ENCODE measurements at places on chromosomes 7 and 10.

DNA sequence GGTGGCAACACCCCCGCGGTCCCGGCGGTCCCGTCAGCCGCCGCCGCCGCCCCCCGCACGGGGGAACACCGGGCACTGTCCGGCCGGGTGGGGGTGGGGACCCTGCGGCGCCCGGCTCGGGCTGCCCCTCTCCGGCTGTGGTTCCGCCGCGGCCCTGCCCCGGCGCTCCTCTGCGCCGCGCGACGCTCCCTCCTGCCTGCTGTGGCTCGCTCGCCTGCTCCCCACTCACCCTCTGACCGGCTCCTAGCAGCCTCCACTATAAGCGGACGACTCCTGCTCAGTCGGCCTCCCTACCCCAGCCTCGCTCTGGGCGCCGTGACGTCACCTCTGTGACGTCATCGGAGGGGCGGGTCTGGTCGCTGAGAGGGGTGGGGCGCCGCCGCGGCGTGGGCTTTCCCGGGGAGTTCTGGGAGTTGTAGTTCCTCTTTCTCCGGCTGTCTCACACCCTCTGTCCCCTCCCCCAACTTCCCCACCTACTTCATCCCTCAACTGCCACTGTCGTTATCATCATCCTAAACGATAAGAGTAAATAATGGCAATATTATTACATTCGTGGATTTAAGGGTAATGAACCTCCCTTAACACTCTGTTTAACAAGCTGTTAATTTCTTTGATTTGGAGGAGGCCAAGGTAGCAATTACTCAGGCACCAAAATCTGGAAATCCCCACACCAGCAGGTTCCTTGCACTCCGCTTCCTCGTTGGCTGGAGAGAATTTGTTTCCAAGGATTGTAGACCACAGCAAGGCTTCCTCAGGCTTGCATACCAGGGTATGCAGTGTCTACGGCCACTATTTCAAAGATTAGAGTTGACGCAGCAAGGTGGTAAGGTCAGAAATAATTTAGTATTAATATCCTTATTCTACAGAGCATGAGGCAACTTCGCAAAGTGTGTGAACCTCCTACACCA, at the start of gene UBE2H:
UBE2H (minus strand) TSS at position 308 of the 908 bp plus-strand sequence. CDS start 405 bp downstream, outside the sequence.
- peak; percentile 55 for DNase-seq

- no peak for DNase-seq
These were observed 130.8 kb downstream of the ZNF467 start for GRCh38 chr7:149642589-149642988.

DNA sequence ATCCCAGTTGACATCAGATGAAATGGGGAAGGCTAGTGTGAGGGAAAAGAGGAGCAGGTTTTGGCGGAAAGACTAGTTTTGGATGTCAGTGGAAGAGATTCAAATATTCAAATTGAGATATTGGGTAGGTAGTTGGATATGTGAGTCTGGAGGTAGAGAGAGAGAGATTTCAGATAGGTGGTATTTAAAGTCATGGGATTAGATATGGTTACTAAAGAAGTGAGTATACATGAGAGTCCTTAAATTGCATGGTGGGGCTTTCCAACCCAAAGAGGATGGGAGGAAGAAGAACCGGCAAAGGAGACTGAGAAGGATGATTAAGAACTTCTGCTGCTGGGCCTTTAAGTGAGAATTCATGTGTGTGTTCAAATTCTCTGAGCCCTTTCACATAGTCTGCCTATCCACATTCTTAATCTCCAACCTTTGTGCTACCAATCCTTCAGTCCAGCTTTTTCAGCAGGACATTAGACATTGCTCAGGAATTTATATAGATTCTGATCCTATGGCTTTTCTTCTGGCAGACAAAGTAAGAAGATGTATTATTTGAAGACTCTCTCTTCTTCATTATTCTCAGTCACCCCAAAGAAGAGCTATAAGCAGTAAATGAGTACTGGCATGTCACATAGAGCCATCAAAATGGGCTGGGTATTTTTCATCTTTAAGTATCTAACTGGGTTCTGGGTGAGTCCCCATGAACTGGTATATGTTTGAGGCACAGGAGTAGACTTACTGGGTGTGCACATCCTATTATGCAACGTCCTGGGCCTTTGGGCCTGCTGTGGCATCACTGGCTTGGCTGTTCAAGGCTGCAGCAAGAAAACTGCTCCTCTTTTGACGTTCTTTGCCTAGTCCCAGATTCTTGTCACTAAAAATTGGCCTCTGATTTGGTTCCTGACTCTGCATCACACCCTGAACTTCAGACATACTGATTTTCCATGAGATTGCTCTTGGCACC, 33.6 kb downstream of the ST7 start:
- DNase-seq: no peak

- no peak for DNase-seq
These were observed 41.2 kb downstream of the JMJD1C start for GRCh38 chr10:63424576-63424975.

- DNase-seq: no peak
These were observed 295.2 kb upstream of the ZNF32 start for GRCh38 chr10:43943818-43944360.

DNA sequence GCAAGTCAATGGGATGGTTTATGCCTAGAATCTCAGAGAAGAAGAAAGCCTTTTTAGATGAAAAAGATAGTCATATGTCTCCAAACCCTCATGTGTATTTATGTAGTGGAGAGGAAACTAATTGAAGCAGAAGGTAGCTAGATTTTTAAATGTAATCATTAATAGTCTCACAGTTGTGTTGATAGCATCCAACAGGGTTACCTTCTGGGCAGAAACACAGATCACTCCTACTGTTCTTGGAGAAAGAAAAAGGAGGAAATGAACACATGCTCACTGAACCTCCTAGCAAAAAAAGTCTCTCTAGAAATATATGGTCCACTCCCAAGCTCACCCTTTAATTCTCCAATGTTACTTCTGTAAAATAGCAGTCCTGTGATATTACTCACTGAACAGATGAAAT, 777.2 kb upstream of the C7orf33 start:
- DNase-seq: no peak

GRCh38 chr10:1434202-1434601, 303.1 kb downstream of the ADARB2 start:
- no peak for DNase-seq

DNA sequence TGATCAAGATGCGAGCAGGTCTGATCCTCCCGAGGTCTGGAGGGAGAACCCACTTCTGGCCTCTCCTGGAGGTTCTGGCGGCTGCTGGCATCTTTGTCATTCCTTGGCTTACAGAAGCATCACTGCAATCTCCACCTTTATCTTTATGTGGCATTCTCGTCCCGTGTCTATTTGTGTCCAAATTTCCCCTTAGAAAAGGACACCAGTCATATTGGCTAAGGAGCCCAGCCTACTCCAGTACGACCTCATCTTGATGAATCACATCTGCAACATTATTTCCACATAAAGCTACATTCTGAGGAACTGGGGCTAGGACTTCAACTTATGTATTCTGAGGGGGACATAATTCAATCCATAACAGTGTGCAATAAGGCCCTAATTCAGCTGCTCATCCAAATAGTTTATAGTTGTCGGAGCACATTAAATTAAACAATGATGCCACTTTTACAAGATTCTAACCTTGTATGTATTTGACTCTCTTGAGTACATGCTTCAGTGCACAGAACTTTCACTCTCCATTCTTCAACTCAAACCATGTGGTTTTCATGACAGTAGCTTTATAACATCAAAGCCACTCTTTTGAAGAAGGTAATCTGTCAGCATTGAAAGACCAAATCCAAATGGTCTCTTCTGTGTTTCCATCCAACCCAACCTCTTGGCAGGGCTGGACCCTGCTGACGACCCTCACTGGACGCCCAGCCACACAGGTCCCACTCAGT, 86.2 kb upstream of the DDC start:
- no peak for DNase-seq

- DNase-seq: no peak
These were observed 30.4 kb upstream of the DMBT1 start for GRCh38 chr10:122530177-122530576.

- no peak for DNase-seq
These were observed 331.8 kb downstream of the NRG3 start for GRCh38 chr10:82206831-82207230.

- no peak for DNase-seq
These were observed 44.7 kb upstream of the TRUB1 start for GRCh38 chr10:114893251-114893650.

GRCh38 chr7:6317797-6318438, 45.5 kb upstream of the CYTH3 start:
- peak; percentile 48 for DNase-seq

DNA sequence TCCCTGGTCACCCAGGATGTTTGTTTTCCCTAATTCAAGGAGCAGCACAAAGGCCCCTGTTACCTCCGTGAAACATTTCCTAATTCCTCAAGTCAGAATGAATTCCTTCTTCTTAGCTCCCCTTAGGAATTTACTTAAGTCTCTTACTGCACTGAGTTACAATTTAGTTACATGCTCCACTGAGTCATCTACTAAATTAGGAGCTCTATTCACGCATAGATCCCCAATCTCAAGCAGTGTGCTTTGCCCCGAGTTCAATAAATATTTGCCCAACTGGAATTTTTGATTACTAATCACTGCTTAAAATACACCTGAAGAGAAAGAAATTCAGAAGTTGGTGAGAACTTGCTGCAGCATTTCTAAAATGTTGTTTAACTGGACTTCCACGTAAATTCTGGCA, 329.4 kb upstream of the MYO3A start:
- no peak for DNase-seq

DNA sequence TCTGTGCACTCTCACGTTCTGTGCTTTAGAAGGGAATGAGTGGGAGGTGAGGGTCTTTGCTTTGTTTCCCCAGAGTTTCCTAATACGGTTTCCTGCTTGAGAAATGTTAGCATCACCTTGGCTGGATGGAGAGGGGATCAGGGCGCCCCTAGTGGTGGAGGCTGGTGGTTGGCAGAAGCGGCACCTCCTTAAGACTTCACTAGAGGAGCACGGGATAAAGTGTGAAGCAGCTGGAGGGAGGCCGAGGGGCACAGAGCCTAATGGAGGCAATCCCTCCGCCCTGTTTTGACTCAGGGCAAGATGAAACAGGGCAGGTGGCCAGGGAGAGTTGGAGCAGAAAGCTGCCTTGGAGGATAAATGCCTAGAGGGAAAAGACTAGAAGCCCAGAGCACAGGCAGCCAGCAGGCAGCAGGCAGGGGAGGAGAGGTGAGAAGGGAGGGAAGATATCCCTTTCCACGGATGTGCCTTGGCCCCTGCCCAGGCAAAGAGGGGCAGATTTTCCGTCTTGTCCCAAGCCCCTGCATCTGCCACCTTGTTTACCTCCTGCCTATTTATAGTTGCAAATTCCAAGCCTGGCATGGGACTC, 56.0 kb upstream of the BTRC start:
- DNase-seq: no peak

DNA sequence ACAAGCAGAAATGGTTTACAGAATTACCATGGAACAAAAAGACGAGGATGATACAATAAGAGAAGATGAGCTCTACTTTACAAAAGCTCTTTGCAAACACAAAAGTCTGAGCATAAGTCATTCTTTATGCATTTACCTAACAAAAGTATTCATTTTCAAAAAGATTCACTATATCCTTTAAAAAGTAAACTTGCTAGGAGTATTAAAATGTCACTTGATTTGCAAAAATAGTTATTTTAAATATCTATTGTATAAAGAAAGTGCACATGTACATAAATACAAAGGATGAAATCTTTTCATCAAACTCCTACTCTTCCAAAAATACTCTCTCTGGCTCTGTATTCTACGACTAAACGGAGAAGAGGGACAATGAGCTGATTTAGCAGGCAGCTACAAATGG, 146.4 kb upstream of the STEAP1 start:
- no peak for DNase-seq

DNA sequence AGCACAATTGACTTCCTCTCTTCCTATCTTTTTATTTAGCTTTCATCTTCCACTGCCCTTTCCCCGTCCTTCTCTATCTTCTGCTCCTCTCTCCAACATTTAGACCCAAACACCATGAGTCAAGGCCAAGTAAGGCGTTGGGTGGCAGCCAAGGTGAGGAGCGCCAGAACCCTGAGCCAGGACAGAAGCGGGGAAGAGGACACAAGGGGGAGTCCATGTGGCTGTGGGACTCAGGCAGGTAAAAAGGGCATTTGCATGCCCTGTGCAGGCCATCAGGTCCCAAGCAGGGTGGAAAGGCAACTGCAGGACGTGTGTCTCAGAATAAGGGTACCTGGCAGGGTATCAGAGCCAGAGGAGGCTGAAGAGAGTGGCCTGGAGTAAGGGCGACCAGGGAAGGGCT, 192.4 kb upstream of the PFKP start:
- DNase-seq: no peak

DNA sequence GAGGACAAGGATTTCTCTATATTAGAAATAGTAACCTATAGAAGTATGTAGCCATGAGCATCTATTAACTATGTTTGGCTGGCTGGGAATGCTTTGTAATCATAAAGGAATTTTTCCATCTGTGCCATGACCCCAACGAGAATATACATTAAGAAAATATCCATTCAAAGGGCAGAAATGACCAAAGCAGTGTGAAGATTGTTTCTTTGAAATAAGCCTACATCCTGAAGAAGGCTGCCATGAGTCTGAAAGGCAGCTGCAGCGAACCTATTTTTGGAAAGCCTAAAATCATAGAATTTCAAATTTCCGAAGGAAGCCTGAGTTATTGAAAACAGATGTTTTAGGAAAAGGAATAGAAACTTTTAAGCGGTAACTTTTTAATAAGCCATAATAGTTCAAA, 244.2 kb upstream of the FOXK1 start:
- DNase-seq: no peak

- DNase-seq: no peak
These were observed 25.3 kb upstream of the MTPAP start for GRCh38 chr10:30374353-30374752.

DNA sequence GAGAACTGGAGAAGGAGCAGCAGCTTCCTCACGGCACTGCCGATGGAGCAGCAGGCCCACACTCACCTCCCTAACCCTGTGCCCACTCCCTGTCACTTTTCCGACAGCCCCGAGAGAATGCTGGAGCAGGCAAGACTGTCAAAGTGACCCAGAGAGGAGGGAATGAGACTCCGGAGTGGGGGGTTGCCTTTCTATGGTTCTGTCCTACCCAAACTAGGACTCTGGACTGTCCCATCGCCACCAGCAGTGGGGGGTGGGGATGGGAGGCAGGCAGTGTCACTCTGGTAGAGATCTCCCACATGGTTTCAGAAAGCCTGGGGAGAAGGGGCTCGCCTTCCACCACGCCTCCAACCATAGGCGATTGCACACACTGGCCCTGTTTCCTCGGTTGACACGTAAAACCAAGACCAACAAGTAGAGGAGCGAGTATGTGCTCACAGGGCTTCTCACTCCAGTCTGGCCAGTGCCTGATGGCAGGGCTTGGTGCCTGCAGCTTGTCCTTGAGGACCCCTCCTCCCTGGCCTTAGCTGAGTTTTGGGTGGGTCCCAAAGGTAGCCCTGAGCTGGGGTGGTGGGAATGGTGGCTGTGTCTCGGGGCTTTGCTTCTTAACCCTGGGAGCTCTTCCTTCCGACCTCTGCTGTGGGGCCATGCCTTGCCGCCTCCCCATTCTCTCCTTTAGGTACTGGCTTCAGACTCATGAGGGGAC, 148.5 kb downstream of the PTPN20 start:
- DNase-seq: no peak

DNA sequence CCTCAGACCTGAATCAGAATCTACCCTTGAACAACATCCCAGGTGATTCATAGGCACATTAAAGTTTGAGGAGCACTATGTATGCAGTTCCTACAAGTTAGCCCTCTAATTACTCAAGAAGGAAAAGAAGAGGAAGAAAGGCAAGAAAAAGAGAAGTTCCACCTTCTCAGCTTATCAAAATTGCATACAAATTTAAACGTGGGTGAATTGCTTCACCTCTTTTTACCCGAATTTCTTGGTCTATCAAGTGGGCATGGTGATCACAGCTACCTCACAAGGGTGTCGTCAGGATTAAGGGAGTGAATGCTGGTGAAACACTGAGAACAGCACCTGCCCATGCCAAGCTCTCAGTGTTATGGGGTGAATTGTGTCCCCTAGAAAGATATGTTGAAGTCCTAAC, 43.8 kb upstream of the PAPSS2 start:
- no peak for DNase-seq
